Naive thymus-derived CD4-positive, alpha-beta T cell (primary cell): ENCODE measurements at places on chromosomes 12 and 14.

DNA sequence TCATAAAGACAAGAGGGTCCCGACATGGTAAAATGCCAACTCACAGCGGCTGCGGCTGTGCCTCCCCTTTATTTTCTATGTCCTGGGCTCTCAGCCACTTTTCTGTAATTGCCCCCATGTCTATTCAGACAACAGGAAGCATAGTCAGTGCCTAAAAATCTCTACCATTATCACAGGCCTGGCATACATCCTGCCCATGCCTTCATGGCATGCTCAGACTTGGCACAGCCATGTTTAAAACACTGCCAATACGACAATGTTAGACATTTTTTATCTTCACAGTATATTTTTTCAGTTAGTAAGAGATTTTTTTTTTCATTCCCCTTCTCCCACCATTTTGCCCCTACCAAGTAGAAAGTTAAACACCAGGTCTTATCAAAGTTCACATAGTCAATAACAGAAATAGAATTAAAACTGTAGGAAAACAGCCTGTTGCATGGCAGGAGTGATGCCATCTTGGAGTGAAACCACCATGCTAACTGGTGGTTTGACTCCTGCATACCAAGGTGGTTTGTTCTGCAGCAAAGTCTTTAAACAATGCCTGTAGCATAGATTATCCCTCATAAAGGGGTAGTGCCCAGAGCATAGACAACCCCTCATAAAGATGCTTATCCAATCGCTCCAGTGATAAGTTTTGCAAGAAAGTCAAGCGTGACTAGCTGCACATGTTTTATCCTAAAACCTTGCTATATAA lies 18.9 kb upstream of the CERS5 start:
- no peak for DNase-seq

- no peak for DNase-seq
These were observed 2.6 kb downstream of the PDE6H start for GRCh38 chr12:14975457-14975856.

DNA sequence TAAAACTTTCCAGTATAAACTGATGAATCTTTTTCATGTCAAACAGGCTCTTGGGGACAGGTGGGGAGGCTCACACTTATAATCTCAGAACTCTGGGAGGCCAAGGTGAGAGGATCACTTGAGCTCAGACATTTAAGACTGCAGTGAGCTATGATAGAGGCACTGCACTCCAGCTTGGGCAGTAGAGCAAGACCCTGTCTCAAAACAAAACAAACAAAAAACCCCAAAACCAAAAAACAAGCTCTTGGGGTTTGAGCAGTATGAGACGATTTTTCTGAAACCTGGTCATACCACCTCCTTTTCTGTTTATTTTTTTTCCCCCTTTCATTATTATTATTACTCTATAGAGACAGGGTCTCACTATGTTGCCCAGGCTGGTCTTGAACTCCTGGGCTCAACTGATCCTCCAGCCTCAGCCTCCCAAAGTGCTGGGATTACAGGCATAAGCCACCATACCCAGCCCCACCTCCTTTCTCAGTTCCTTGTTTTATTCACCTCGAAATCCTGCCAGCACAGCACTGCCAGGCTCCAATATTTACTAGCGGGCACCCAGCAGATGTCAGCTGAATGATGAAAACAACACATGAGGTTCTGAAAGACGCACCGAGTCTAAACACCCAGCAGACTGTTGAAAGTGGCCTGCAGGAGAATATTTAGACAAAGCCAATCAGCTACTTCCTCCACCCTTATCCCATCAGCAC lies 19.5 kb upstream of the CDK17 start:
- no peak for DNase-seq

GRCh38 chr14:98198385-98198784 lies 1073.6 kb downstream of the BCL11B start:
- DNase-seq: peak; percentile 34

- DNase-seq: no peak
These were observed 70.9 kb downstream of the FERMT2 start for GRCh38 chr14:52879958-52880357.

- DNase-seq: no peak
These were observed 37.0 kb downstream of the FIGNL2 start for GRCh38 chr12:51811203-51812202.

- no peak for DNase-seq
These were observed 79.6 kb downstream of the VRK1 start for GRCh38 chr14:96876747-96877146.
